Activated naive CD4-positive, alpha-beta T cell treated with anti-CD3 and anti-CD28 coated beads, Interleukin-2, amount 50 U/mL, for 72 hours (primary cell): ENCODE measurements at places on chromosomes 2 and 18.
A peak's percentile ranks its signal among the peaks of the same experiment; 100 is the strongest.

GRCh38 chr18:49490246-49490762 is 3.3 kb upstream of the C18orf32 start:
- no peak for DNase-seq

DNA sequence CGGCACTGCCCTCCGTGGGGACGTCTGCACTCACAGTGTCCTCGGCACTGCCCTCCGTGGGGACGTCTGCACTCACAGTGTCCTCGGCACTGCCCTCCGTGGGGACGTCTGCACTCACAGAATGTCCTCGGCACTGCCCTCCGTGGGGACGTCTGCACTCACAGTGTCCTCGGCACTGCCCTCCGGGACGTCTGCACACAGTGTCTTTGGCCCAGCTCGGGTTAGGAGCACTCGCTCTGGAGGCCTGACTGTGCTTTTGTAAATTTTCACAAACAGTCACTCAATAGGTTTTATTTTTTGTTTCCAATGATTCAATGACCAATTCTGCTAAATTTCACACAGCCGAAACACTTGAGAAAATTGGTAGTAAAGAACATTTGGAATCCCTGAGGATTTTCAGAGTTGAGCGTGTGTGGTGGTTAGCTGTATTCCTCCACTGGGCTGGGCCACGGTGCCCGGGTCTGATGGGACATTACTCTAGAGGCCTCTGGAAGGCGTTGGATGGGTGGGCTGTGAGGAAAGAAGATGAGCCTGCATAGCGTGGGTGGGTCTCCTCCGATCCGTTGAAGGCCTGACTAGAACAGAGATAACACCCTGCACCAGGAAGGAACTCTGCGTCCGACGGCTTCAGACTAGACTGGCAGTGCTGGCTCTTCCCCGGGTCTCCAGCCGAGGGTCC is 134.8 kb downstream of the RTP5 start:
- no peak for DNase-seq

GRCh38 chr2:197011801-197012641 is 85.5 kb upstream of the PGAP1 start:
- no peak for DNase-seq

DNA sequence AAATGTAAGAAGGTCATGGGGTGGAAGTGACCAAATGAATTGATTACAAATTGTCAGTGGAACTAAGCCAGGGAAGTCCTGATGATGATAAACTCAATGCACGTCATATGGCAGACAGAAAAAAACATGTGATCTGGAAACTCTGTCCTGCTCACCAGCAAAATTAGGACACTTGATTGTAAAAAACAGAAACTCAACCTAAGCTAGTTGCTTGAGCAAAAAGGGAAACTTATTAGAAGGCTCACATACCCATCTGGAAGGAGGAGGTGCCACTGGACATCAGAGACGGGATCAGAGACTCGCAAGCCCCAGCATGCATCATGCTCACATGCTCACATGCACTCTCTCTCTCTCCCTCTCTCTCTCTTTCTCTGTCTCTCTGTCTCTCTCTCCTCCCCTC is 96.8 kb downstream of the SP3 start:
- DNase-seq = no peak

GRCh38 chr2:177952151-177952550 is 120.4 kb downstream of the PDE11A start:
- DNase-seq = no peak

DNA sequence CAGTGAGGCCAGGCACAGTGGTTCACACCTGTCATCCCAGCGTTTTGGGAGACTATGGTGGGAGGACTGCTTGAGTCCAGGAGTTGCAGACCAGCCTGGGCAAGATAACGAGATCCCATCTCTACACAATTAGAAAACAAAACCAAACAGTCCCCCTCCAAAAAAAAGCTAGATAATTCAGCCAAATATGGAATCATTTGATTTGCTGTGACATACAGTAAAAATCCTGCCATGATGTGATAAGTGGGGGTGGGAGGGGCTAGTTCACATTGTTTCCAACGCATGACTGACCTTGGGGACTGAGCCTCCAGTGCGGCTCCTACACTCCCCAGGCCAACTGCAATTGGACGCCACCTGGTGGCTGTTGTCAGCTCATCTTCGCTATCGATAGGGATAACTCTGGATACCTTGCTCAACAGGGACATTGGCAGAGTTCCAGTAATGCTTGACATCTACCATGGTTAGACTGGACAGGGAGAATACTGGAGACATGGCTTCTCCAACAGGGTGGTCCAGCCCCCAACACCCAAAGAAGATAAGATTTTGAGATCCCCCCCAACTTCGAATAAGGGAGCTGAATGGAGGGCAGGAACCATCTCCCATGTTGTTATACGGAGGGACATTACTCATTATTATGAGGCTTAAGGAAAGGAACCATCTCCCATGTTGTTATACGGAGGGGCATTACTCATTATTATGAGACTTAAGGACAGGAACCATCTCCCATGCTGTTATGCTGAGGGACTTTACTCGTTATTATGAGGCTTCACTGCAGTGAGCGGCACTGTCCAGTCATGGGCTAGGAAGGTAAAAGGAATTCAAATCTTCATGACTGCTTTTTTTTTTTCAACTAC is 135.9 kb downstream of the TGIF1 start:
- no peak for DNase-seq

- no peak for DNase-seq
These were observed 140.4 kb downstream of the SMAD2 start for GRCh38 chr18:47790036-47790435.

GRCh38 chr2:70959851-70960832 is 18.3 kb upstream of the ANKRD53 start:
- peak; percentile 18 for DNase-seq

DNA sequence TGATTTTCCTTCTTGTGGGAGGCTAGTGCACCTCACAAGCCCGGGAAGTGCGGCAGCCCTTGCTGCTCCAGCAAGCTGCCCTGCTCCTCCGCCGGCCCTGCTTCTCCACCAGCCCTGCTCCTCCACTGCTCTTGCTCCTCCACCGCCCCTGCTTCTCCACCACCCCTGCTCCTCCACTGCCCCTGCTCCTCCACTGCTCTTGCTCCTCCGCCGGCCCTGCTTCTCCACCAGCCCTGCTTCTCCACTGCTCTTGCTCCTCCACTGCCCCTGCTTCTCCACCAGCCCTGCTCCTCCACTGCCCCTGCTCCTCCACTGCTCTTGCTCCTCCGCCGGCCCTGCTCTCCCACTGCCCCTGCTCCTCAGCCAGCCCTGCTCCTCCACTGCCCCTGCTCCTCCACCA is 95.6 kb downstream of the NDUFA10 start:
- DNase-seq = no peak

DNA sequence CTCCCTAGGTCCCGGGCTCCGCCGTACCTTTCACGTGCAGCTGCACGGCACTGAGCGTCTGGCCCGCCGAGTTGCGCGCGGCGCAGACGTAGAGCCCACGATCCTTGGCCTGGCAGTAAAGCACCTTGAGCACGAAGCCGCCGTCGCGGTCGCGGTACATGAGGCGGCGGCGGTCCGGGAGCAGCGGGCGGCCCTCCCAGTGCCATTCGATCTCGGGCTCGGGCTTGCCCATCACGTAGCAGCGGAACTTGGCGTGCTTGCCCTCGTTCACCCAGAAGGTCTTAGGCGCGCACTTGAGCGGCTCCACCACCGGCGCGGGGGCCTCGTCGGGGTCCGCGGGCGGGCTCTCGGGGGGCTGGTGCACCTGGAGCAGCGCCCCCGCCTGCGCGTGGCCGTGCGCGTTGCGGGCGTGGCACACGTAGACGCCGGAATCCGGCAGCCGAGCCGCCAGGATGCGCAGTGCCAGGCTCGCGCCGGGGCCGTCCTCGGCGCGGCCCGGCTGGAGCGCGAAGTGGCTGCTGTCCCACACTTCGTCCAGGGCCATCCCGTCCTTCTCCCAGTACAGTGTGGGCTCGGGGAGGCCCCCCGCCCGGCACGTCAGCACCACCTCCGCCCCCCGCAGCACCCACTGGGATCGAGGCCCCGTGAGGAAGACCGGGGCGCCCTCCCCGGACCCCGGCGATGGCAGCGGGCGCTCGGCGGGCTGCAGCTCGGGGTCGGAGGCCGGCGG is 980 bp downstream of the OBSL1 start:
- DNase-seq = peak; percentile 29

GRCh38 chr18:34929336-34929780 is 111.9 kb upstream of the MAPRE2 start:
- no peak for DNase-seq

GRCh38 chr2:166394245-166394644 is 18.5 kb upstream of the SCN9A start:
- no peak for DNase-seq

DNA sequence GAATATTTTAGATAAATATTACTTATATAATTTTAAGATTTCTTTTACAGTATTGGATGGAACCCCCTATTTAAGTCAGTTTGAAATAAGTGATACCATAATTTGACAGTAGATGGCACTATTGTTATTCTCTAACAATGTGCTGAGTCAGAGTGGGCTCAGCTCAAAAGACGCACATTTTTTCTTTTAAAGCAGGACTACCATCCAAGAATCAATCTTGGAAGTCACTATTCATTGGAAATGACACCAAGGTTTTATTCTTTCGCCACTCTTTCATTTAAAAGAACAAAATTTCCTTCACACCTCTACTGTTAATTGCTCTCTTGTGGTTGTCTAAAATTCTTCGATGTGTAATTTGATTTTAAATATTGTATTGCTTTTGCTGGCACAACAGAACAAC is 32.6 kb upstream of the SPAG16 start:
- DNase-seq = no peak

- DNase-seq = no peak
These were observed 193.2 kb downstream of the INO80D start for GRCh38 chr2:205892665-205893259.

DNA sequence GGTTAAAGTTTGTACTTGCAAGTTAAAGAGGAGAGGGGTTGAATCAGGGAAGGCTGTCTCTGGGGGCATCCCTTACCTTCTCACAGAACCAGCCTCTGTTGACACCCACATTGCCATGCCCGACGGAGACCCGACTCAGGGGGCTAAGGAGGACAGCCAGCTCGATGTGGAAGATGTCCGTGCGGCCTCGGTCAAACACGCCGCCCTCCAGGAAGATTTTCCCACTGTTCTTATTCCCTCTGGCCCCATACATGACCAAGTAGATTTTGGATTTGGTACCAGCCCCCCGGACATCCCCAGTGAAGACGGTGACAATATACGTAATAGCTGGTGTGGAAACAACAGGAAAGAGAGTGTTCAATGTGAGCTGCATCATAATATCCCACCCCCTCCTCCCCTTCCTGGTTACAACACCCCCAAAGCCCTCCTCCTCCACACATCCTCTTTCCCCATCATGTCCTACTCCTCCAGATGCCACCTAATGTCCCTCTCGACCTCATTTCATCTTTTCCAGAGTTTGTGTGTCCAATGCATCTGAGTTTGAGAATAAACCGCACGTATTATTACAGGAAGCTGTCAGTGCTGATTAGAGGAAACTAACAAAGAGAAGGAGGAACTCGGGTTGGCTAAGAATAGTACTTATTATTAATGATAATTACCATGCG is 55.7 kb downstream of the LOXHD1 start:
- no peak for DNase-seq

DNA sequence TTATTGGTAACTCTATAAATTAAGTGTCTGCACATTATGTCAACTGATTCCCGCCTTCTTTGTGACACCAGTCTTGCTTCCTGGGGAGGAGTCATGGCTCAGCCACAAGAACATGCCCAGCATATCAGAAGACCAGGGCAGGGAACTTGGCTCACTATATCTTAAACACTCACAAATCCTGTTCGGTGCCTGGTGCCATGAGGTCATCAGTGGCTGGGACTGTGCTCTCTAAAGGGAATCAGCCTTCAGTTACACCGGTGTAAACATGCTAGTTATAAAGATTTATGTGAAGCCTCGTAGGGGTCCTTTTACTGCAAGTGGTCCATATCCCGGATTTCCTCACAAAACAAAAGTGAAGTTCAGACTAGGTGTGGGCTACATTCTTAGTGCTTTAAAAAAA is 73.1 kb upstream of the ZNF521 start:
- DNase-seq = no peak
